ENCODE measurements at places on chromosomes 3 and 15.

GRCh38 chr3:162292409-162292808 is 795.8 kb downstream of the OTOL1 start:
- H3K36me3 ChIP-seq = no peaks in the 10 kb centered on the region
- no peak overlapping the region for H3K27ac ChIP-seq
- no peak for DNase-seq
- no peaks in the 10 kb centered on the region for H3K27me3 ChIP-seq

GRCh38 chr3:30676424-30677346 is 70.3 kb downstream of the TGFBR2 start:
- H3K27ac ChIP-seq = peak overlapping the region; percentile 39
- no peak overlapping the region for H3K4me3 ChIP-seq
- no peak for DNase-seq
- H3K27me3 ChIP-seq = no peaks in the 10 kb centered on the region

GRCh38 chr3:193237030-193237429 is 4.0 kb upstream of the PLAAT1 start:
- H3K27me3 ChIP-seq = peaks cover 20% of the 10 kb centered on the region
- no peak overlapping the region for H3K27ac ChIP-seq
- no peaks in the 10 kb centered on the region for H3K4me1 ChIP-seq
- H3K4me3 ChIP-seq = no peak overlapping the region
- H3K36me3 ChIP-seq = no peaks in the 10 kb centered on the region
- DNase-seq = no peak

GRCh38 chr3:141647562-141647915 is 90.6 kb upstream of the RNF7 start:
- no peak overlapping the region for H3K4me3 ChIP-seq
- H3K27ac ChIP-seq = no peak overlapping the region
- DNase-seq = no peak
- no peaks in the 10 kb centered on the region for H3K27me3 ChIP-seq
- no peaks in the 10 kb centered on the region for H3K36me3 ChIP-seq

GRCh38 chr15:85091990-85092389 is 110.3 kb downstream of the PDE8A start:
- peaks cover 74% of the 10 kb centered on the region for H3K36me3 ChIP-seq
- no peaks in the 10 kb centered on the region for H3K4me1 ChIP-seq
- H3K27me3 ChIP-seq = no peaks in the 10 kb centered on the region
- DNase-seq = no peak
- H3K27ac ChIP-seq = no peak overlapping the region

DNA sequence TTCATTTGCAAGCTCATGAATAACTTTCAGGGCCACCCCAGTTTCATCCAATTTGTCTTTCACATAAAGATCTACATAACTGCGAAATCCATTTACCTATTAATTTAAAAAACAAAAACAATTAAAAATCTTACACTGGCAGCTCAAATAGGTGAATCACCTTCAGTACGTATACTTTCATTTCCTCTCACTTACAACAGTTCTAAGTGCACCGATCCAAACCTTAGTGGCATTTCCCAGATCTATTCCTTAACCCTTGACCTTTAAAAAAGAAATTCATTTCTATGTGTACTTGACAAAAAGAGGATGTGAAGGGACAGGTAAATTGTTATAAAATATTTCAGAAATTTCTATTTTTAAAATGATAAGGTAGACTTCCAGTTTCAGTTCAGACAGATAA is 30.8 kb downstream of the TOP2B start:
- no peak overlapping the region for H3K27ac ChIP-seq
- DNase-seq = no peak
- H3K27me3 ChIP-seq = no peaks in the 10 kb centered on the region
- no peaks in the 10 kb centered on the region for H3K4me1 ChIP-seq

GRCh38 chr3:3802046-3802445 is 2.8 kb downstream of the LRRN1 start:
- H3K36me3 ChIP-seq = no peaks in the 10 kb centered on the region
- no peak for DNase-seq
- no peak overlapping the region for H3K27ac ChIP-seq
- peaks cover 30% of the 10 kb centered on the region for H3K4me1 ChIP-seq
- H3K4me3 ChIP-seq = no peak overlapping the region
- H3K27me3 ChIP-seq = peaks cover 40% of the 10 kb centered on the region

- H3K27me3 ChIP-seq = no peaks in the 10 kb centered on the region
- no peaks in the 10 kb centered on the region for H3K36me3 ChIP-seq
- H3K4me1 ChIP-seq = peaks cover 4% of the 10 kb centered on the region
- no peak overlapping the region for H3K27ac ChIP-seq
Measured at GRCh38 chr15:70180186-70180875, 82.6 kb upstream of the TLE3 start.

- no peak overlapping the region for H3K27ac ChIP-seq
- peaks cover 4% of the 10 kb centered on the region for H3K27me3 ChIP-seq
- H3K36me3 ChIP-seq = no peaks in the 10 kb centered on the region
- DNase-seq = no peak
- H3K4me1 ChIP-seq = no peaks in the 10 kb centered on the region
- no peak overlapping the region for H3K4me3 ChIP-seq
Measured at GRCh38 chr3:187352581-187353575, 15.3 kb upstream of the RTP4 start.

DNA sequence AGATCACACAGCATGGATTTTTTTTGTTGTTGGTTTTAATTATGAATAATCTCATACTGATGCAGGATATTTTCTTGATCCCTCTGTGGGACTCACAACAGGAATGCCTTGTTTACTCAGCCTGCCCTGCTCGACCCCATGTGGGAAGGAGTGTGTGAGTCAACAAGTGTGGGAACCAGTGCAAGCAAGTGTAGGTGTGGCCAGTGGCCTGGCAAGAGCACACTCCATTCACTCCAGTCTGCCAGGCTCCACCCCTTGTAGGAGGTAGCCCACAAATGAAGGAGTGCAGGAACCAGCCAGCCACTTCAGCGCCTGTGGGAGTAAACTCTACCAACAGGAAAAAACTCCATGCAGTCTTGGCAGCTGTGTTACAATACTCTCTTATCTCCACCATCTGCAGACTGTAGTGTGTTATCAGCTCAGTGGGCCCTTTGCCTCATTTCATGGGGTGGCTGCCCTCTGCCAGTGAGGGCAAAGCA is 393.6 kb downstream of the OTOL1 start:
- H3K4me1 ChIP-seq = no peaks in the 10 kb centered on the region
- H3K27me3 ChIP-seq = no peaks in the 10 kb centered on the region
- no peak overlapping the region for H3K27ac ChIP-seq
- H3K36me3 ChIP-seq = no peaks in the 10 kb centered on the region

- no peak for DNase-seq
- no peak overlapping the region for H3K27ac ChIP-seq
- no peaks in the 10 kb centered on the region for H3K4me1 ChIP-seq
- H3K36me3 ChIP-seq = no peaks in the 10 kb centered on the region
Measured at GRCh38 chr3:54374214-54374852, 252.0 kb downstream of the CACNA2D3 start.

GRCh38 chr3:64604313-64604712 is 83.5 kb downstream of the ADAMTS9 start:
- no peak overlapping the region for H3K27ac ChIP-seq
- no peak for DNase-seq
- H3K27me3 ChIP-seq = no peaks in the 10 kb centered on the region

- H3K27me3 ChIP-seq = no peaks in the 10 kb centered on the region
- no peak overlapping the region for H3K4me3 ChIP-seq
- no peaks in the 10 kb centered on the region for H3K36me3 ChIP-seq
Measured at GRCh38 chr3:177740254-177740653, 543.0 kb upstream of the TBL1XR1 start.

- H3K36me3 ChIP-seq = no peaks in the 10 kb centered on the region
- no peaks in the 10 kb centered on the region for H3K27me3 ChIP-seq
- no peak overlapping the region for H3K27ac ChIP-seq
Measured at GRCh38 chr3:100457811-100458210, 34.6 kb upstream of the TMEM45A start.

- peak overlapping the region; percentile 33 for H3K27ac ChIP-seq
- no peak overlapping the region for H3K4me3 ChIP-seq
- no peak for DNase-seq
- peaks cover 83% of the 10 kb centered on the region for H3K36me3 ChIP-seq
- H3K27me3 ChIP-seq = no peaks in the 10 kb centered on the region
- H3K4me1 ChIP-seq = no peaks in the 10 kb centered on the region
Measured at GRCh38 chr3:52143616-52144015, 10.6 kb downstream of the POC1A start.

GRCh38 chr3:80259736-80260135 is 491.9 kb upstream of the ROBO1 start:
- no peaks in the 10 kb centered on the region for H3K4me1 ChIP-seq
- no peak for DNase-seq
- H3K27me3 ChIP-seq = no peaks in the 10 kb centered on the region
- H3K4me3 ChIP-seq = no peak overlapping the region

DNA sequence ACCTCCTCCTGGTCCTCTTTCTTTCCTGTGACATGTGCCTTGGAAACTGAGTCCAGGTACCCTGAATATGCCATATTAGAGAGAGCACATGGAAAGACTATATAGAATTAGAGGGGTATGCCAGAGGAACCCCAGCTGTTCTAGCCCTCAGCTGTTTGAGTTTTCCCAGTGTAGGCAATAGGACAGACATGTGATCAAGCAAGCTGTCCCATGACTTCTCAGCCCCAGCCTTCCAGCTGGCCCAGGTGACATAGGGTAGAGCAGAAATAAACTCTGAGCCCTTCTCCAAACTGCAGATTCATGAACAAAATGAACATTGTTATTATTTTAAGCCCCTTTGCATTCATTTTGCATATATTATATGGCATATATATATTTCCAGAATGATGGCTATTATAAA is 118.7 kb downstream of the PPM1L start:
- no peak for DNase-seq
- peaks cover 3% of the 10 kb centered on the region for H3K4me1 ChIP-seq
- H3K4me3 ChIP-seq = no peak overlapping the region

DNA sequence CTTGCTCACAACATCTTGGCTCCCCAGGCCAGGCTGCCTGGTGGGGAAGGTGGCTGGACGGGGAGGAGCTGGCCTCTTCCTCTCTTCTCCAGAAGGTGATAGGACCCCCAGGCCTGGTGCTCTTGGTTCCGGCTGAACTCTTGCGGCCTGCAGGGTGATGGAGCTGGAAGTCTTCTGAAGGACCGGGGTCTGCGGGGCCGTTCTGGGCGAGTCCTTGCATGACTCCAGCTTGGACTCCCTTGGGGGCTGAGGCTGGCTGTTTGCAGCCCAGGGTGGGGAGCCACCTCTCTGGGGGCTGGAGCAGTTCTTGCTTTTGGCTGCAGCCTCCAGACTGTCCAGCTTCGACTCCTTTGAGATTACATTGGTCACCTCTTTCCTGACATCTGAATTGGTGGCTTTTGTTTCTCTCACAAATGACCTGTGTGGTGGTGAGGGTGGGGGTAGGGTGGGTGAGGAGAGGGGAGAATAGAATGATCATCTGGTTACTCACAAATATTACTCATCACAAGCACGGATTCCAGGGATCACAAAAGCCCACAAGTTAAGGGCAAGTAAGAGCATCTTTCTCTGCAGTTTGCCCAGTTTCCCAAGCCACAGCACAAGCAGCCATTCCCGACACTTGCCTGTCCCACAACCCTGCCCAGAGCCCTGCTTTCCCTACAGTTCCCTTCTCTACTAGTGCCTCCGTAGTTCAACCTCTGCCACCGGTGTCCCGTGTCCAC is 149.1 kb upstream of the HACD2 start:
- DNase-seq = no peak
- H3K27me3 ChIP-seq = no peaks in the 10 kb centered on the region
- no peak overlapping the region for H3K4me3 ChIP-seq
- H3K4me1 ChIP-seq = no peaks in the 10 kb centered on the region
- H3K27ac ChIP-seq = no peak overlapping the region
- H3K36me3 ChIP-seq = no peaks in the 10 kb centered on the region

DNA sequence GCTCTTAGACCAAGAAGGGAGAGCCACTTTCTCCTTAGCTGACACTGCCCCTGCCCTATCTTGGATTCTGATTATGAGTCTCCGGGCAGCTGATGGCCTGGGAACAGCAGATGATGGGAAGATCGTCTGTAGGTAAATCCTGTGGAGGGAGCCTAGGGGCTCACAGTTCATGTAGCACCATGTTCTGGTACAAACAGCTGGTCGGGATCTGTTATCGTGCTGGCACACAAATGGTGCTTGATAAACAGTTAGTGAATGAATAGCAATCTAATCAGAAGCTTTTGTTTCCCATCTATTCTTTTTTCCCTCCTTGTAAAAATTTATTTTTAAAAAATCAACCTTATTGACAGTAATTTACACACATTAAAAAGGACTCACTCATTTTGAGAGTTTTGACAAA is 26.8 kb downstream of the CDCP1 start:
- H3K4me3 ChIP-seq = no peak overlapping the region
- no peaks in the 10 kb centered on the region for H3K27me3 ChIP-seq
- no peaks in the 10 kb centered on the region for H3K36me3 ChIP-seq

- peak overlapping the region; percentile 25 for H3K4me3 ChIP-seq
- H3K27me3 ChIP-seq = no peaks in the 10 kb centered on the region
- H3K36me3 ChIP-seq = no peaks in the 10 kb centered on the region
- H3K4me1 ChIP-seq = peaks cover 26% of the 10 kb centered on the region
Measured at GRCh38 chr15:85504749-85505676, 124.6 kb downstream of the AKAP13 start.

DNA sequence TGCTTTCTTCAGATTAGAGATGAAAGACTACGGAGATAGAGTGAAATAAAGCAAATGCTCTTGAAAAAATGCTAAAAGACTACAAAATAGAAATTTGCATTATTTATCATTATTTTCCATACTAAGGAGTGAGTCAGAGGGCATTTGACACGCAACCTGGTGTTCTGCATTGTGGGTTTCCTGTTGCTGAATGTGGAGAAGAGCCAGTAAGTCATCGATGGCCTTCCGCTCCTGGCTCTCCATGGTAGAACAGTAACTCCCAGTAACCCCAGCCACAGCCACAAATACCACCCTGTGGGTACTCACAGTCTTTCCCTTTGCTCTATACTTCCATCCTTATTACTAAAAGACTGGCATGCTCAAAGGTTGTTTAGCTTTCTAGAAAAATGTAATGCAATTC is 61.5 kb downstream of the CGGBP1 start:
- H3K4me3 ChIP-seq = peak overlapping the region; percentile 34
- H3K27me3 ChIP-seq = no peaks in the 10 kb centered on the region
- no peak overlapping the region for H3K27ac ChIP-seq
- H3K4me1 ChIP-seq = peaks cover 40% of the 10 kb centered on the region
- DNase-seq = peak; percentile 92
- H3K36me3 ChIP-seq = no peaks in the 10 kb centered on the region

DNA sequence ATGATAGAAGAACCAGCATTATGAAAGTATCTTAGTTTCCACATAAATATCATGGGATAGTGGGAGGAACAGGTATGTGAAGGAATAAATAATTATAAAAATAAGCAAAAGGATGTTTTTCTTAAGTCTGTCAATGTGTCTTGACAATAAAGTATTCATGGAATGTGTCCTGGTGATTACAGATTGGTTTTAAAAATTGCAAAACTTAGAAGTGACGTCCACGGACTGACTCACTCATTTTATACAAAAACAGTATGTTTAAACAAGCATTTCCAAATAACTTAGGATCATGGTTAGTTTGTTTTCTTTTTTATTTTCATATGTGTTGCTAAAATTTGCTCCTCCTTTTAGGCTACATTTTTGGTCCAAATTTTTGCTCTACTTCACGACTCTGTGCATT is 687.0 kb upstream of the NECTIN3 start:
- H3K36me3 ChIP-seq = no peaks in the 10 kb centered on the region
- no peak overlapping the region for H3K27ac ChIP-seq
- no peaks in the 10 kb centered on the region for H3K27me3 ChIP-seq
